NCI-H1092 (cell line): ENCODE measurements at places on chromosomes 4 and X.

GRCh38 chrX:129980001-129980401, 2.4 kb upstream of the BCORL1 start:
- DNase-seq: no peak

- no peak for DNase-seq
Measured at GRCh38 chr4:177671387-177671786, 229.2 kb upstream of the AGA start.

DNA sequence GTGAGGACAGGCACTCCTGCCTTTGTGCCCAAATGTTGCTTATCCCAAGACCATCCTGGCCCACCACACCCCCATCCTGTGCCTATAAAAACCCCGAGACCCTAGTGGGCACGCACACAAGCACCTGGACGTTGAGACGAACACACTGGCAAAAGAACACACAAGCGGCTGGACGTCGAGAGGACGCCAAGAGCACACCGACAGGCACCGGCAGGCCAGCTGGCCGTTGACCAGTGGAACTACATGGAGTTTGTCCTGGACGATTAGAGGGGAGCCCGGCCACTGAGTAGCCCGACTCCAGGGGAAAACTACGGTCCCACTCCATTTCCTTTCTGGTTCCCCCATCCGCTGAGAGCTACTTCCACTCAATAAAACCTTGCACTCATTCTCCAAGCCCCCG, 301.7 kb downstream of the PCDH10 start:
- no peak for DNase-seq

DNA sequence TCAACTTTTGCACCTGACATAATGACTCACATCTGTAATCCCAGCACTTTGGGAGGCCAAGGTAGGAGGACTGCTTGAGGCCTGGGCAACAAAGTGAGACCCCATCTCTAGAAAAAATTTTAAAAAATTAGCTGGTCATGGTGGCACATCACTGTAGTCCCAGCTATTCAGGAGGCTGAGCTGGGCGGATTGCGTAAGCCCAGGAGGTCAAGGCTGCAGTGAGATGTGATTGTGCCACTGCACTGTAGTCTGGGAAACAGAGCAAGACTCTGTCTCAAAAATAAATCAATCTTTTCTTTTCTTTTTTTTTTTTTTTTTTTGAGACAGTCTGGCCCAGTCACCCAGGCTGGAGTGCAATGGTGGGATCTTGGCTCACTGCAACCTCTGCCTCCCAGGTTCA, 52.5 kb downstream of the NIPAL1 start:
- DNase-seq: no peak

GRCh38 chrX:46624090-46624786, 50.7 kb downstream of the CHST7 start:
- DNase-seq: no peak

- DNase-seq: no peak
Measured at GRCh38 chrX:135324463-135324862, 15.2 kb downstream of the ETDC start.

DNA sequence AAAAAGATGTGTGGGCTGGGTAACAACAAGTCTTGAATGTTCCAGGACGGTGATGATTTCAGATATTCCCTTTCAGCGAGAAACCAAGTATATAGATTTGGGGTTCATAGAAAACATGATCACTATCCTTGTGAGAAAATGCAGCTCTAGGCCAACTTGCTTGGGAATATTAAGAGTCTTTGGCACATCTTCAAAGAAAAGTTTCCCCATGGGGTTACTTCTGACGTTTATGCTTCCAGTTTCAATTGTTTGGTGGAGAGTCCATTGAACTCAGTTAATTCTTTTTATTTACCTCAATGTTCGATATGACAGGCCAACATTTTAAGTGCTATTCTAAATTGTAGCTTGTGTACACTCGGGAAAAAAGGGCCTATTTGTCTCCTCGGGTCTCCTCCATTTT, 126.7 kb downstream of the NHS start:
- DNase-seq: no peak

GRCh38 chrX:103927030-103927429, 35.4 kb upstream of the TMSB15B start:
- DNase-seq: no peak

DNA sequence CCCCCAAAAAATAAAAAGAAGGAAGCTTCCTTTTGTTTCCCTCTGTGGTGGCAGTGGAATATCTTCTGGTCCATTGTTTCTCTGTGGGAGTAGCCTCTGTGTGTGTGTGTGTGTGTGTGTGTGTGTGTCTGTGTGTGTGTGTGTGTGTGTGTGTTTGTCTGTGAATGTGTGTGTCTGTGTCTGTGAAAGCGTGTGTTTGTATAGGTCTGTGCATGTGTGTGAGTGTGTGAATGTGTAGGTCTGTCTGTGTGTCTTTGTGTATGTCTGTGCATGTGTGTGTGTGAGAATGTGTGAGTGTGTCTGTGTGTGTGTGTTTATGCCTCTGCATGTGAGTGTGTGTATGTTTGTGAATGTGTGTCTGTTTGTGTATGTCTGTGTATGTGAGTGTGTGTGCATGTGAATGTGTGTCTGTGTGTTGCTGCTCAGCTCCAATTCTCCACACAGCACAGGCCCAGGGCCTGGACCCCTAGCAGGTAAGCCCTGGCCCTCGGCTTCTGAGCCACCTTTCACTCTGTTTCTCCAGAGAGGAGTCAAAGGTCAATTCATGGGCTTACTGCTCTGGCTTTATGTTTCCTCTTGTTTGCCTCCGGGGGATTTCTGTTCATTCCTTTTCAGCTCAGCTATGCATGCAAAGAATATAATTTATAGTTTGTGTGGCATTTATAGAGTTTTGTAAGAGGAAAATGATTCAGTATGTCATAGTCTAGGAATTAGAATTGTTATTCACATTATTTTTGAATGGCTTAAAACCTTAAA, 89.8 kb downstream of the UCHL1 start:
- DNase-seq: no peak

DNA sequence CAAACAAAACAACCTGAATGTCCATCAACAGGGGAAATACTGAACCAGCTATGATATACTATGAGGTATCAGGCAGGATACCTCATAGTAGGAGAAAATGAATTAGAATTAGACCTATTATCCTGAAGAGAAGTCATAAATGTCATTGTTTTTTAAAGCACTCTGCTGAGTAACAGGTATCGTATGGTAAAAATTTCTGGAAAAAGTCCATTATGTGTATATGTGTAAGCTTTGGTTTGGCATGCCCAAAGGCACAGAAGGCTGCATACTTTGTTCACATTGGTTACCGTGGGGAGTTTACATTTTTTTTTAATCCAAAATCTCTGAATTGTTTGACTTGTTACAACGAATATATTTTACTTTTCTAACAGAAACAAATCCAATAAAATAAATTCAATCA, 70.5 kb downstream of the RPS3A start:
- no peak for DNase-seq

DNA sequence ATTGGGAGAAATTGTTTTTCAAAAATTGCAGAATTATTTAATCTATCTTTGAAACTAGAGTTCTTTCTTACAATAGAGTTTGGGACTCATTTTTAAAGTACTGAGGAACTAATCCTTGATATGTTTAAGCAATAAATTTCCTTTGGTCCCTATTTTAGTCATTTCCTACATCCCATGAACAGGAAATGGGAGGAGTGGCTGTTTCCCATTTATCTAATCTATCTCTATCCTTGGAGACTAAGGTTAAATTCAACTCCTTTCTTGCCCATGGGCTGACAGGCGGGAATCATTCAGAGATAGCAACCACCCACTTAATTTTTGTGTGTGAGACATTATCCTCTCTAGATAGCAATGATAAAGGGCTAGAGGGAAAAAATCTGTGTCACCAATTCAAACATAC, 131.6 kb upstream of the EMCN start:
- no peak for DNase-seq

DNA sequence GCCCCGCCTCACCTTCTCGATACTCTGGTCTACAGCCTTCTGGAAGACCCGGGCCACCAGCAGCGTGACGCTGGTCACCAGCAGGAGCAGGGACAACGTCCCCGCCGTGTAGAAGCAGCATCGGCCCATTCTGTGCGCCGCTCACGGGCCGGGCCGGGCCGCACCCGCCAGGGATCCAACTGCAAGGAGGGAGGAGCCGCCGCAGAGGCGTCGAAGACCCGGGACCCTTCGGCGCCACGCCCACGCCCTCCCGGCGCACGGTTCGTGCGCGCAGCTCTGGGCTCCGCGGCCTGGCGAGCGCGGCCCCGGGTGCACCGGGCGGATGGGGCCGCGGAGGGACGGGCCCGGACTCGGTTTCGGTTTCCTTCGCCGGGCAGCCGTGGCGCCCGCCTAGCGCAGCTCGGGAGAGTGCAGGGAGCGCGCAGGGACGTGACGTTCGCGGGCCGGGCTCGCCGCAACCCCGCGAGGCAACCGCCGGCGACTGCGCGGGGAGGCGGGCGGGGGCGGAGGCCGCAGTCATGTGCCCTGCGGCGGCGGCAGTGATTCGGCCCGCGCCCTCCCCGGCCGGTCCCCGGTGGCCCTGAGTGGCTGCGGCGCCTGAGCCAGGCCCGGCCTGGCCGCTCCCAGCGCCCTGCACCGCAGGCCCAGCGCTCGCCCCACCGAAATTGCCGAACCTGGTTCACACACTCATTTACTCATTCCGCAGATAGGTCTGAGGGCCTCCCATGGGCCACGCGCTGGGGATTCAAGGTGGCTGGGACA, at the start of gene SCARB2:
Gene SCARB2 (minus strand): TSS at position 410 of the 762 bp plus-strand sequence. CDS start 281 bp downstream, at position 129.
- DNase-seq: peak; percentile 63

GRCh38 chr4:142314686-142315085, 531.4 kb downstream of the INPP4B start:
- no peak for DNase-seq

DNA sequence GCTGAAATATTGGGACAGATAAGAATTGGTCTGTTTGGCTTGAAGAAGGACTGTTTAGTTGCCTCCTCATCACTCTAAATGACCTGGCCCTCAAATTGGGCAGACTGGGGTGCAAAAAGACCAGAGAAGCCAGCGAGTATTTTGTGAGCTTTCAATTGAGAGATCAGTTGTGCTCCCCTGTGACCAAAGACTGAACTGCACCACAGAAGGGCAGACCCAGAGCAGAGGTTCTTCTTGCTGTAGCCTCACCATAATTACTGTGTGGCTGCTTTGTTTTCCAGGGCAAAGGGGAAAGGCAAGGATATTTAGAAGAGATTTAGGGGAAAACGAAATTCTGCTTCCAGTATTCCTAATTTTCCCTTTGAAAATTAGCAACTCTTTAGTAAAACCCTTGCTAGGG, 104.0 kb upstream of the MBNL3 start:
- peak; percentile 79 for DNase-seq

GRCh38 chr4:159360549-159360948, 257.7 kb downstream of the RAPGEF2 start:
- no peak for DNase-seq

DNA sequence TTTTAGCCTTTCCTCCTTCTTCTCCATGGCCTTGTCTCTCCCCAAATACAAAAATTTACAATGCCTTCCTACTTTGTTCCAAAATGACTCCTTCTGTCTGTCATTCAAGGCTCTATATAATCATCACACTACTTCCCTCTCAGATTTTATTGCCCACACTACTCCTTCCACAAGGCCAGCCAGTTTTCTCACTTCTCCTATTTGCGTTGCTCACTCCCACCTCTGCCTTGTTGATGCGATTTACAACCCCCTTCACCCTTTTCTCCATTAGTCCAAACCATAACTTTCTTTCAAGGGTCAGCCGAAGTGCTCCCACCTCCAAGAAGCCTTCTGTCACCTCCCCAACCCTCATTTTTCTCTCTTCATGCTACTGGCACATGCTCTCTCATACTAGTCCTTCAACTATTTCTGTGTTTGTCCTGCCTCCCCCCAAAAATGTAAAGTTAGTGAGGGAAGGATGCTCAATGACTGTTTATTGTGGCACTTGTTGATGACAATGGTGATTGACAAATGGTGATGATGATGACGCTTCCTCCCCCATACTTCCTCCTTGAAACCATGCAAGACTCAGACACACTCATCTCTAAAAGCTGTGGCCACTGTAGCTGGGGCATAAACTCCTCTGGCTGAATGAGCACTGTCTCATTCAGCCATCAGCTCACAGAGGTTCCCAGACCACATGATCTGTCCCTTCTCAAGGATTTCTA, 2.7 kb upstream of the XKRX start:
- no peak for DNase-seq

DNA sequence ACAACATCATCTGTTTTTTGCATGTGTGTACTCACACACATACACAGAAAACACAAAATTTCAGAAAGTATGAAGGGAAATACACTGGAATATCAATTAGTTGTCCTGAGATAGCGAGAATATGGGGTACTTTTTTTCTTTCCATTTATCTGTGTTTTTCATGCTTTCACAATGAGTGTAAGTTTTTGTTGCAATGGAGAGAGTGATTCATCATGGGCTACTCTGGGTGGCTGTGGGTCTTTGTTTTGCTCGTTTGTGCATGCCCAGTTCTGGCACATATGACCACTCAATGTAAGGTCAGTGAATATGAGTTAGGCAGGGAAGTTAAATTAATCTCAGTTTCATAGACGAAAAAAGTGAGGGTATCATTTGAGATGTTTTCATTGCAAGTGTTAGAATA, 26.9 kb downstream of the XK start:
- no peak for DNase-seq

DNA sequence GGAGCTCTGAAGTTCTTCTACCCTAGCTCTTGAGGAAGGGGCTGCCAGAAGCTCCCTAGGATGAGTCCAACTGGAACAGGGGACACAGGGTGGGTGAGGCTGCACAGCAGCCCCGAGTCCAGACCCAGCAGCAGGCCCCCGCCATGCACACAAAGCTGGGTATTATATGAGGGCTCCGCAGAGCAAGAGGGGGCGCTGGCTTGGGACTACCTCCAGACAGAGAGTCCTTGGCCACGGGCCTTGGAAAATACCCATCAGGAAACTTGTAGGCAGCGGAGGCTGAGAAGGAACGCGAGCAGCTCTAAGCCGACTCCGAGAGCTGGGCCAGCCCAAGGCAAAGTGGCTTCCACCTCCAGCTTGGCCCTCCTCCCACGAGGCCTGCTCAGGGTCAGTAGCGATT, 8.1 kb downstream of the HCFC1 start:
- no peak for DNase-seq

DNA sequence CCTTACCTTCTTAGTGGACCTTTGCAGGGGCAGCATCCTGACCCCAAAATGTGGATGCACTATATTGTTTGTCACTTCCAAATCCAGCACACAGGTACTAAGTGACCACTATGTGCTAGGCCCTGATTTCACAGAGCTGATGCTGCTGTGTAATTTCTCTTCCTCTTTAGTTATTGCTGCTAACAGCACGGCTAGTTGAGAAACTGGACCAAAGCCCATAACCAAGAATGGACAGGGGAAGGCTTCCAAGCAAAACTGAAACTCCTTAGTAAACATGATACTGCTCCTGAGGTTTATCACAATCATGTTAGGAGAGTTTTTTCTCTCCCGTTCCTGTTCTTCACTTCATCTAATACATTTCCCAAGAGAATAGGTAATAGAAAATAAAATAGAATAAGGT, 172.9 kb upstream of the TTC29 start:
- DNase-seq: no peak

DNA sequence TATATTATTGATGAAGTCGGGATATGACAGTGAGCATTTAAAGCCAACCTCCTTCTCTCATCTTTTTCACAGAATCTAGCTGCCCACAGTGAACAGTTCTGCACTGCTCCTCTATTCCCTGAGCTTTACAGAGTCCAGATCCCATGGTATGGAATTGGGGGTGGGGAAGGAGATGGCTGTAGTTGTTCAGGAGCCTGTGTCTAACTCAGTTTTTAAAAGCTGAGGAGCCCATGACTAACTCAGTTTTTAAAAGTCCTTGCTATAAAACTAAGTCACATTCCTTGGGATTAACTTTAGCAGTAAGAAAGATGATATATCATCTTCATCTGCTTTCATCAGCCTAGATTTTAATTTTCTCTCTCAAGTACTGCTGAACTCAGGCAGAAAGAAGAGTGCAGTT, 96.4 kb upstream of the STIM2 start:
- DNase-seq: no peak

GRCh38 chr4:7878323-7878722, 61.3 kb downstream of the AFAP1 start:
- DNase-seq: no peak
